ENCODE measurements at places on chromosomes 3 and 15. TPM values are rescaled to one million over a fixed set of nuclear protein-coding genes. Genes with fewer than 3 reads are reported as not detected.

Gene SLC15A2
- total RNA-seq: 0.29 TPM

Gene HRG
- not detected for total RNA-seq

Gene CRYGS
- 4.5 TPM for total RNA-seq

Gene IGSF10
- total RNA-seq: 0.18 TPM

Gene KLHL40
- total RNA-seq: not detected

Gene ARPIN
- 14.8 TPM for total RNA-seq

Gene ZIC1
- total RNA-seq: 0.06 TPM

Gene CRTAP
- total RNA-seq: 171 TPM

Gene BOC
- 4.2 TPM for total RNA-seq

Gene BNIP2
- 142 TPM for total RNA-seq

Gene SLC25A38
- 17.8 TPM for total RNA-seq

DNA sequence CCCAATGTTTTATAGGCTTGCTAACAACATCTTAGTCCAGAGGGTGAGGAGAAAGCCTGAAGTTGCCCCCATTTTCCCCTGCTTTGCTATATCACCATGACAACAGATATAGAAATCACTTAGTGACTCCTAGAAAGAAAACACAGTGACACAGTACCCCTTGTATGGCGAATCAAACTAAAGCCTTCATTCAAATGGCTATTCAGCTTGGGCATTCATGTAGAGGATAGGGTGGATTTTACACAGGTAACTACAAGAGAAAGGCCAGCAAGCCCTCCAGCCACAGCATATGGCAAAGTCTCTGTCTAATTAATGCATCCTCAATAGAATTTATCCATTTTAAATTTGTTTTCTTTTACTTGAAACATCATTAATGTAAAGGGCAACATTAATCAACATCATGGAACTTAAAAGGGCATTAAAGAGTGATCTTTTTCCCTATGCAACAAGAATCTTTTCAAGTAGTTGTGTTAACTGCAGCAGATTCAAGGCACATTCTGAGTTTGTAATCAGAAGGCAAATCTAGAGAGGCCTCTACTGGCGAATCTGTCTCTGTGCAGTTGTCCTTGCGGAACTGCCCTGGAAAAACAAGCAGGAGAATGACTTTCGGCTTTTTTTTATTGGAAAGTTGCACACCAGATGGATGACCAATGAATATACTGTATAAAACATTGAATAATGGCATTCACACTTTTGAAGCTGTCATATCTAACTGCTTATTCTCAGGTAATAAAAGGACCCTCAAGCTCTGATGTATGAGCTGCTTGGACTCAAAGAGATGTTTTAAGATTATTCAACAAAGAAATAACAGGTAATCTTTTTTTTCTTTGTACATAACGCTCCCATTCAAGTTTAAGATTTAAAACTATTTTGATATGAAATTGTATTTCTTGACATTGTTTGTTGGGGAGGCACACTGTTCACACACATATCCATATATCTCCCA is 621.7 kb upstream of the AGTR1 start:
- peak; percentile 41 for DNase-seq

DNA sequence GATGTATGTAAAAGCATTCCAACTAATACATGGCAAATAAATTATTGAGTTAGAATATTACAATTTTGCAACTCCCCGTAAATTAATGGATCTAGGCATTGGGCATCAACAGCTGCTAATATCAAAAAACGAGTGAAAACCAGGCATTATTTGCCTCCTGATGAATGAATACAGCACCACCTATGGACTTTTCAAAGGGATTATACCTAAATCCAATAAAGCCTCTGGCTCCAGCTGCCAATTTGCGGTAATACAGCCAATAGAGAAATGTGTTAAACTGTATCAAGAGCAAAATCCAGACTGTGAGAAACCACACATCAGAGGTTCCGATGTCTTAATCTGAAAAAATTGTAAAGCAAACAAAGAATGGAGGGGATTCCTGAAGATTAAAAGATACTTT is 16.3 kb upstream of the A4GNT start:
- DNase-seq: no peak

GRCh38 chr15:89068325-89068784 is 19.9 kb upstream of the ABHD2 start:
- DNase-seq: no peak

GRCh38 chr3:68234076-68234780 is 579.8 kb upstream of the SUCLG2 start:
- DNase-seq: no peak

DNA sequence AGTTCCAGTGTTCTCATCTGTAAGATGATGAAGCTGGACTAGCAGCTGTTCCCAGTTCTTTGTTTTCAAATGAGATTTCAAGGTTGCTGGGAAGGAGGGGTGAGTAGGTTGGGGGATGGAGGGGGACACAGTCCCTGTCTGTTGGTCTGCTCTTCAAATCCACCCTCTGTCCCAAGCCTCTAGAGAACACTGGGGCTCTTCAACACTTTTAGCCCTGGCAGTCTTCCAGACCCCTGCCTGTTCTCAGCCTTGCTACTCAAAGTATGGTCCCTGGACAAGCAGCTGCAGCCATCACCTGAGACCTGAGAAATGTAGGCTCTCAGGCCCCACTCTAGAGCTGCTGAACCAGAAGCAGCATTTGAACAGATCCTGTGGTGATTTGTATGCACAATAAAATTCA is 41.3 kb downstream of the NEK11 start:
- DNase-seq: no peak

DNA sequence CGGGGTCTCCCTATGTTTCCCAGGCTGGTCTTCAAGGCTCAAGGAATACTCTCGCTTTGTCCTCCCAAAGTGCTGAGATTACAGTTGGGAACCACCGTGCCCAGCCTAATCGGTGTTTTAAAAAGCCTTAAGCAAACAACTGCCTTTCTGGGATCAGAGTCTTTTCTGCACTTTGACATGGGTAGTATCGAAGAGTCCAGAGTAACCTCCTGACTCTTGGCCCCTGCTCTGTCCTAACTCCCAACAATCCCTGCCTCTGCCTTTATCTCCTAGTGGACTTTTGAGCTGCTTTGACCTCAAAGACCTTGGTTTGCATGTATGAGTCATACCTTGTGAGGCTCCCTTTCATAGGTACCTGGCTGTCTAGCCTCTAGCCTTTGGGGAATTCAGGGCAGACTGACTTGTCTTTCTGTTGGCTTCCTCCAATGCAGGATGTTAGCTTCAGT is 21.0 kb upstream of the HACD2 start:
- no peak for DNase-seq

DNA sequence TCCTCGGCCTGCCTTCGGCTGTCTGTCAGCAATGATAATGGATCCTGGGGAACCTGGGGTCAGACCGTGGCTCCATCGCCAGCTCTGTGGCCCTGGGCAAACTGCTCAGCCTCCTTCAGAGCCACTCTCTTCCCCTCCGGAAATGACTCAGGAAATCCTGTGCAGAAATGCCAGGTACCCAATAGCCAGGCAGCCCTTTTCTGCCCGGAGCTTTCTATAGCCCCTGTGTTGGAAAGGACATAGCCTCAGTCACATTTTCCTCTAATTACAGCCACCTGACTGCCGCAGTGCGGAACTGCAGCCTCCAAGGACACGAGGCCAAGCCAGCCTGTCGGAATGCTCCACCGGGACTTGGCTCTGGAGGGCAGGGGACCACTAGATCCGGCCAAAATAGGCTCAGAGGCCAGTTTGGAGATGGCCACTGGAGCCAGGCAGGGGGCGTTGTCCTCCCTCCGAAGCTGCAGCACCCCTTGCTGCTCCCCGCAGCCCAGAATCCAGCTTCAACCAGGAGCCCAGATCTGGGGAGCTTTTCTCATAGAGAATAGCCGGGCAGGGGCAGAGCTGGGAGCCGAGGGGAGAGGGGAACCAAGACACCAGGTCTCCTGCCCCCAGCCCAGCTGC is 11.6 kb upstream of the ZXDC start:
- DNase-seq: no peak

DNA sequence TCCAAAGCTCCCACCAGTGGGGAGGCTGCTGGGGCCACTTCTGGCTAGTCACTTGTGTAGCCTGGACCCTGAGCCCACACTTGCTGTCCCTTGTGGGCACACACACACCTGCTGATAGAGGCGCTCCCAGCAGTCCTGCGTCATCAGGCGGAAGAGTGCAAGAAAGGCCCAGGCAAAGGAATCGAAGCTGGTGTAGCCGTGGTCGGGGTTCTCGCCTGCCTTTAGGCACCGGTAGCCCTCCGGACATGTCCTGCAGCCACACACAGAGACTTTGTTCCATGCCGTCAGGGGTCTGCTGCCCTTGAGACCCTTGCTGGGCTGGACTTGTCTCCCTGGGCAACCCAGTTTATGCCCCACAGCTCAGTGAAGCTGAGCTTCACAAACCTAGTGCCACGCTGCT is 42.9 kb downstream of the SCN5A start:
- no peak for DNase-seq

GRCh38 chr15:81235276-81236123 is 38.8 kb downstream of the IL16 start:
- DNase-seq: no peak

DNA sequence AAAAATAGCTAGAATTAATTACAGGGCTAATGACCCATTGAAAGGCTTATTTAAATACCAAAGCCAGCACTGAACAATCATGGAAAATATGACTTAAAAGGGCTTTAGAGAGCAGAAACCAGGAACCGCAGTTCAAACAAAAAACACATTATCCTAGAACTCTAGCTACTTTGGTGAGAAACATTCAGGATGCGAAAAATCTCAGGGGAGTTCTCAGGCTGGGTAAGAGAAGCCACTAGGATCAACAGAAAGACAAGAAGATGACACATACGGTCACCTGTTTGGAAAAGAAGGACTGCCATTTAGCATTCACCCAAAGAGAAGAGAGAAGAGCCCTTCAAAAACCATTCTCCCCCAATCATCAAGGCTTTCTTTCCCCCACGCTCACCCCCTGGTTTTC is 75.6 kb upstream of the ICE2 start:
- no peak for DNase-seq

DNA sequence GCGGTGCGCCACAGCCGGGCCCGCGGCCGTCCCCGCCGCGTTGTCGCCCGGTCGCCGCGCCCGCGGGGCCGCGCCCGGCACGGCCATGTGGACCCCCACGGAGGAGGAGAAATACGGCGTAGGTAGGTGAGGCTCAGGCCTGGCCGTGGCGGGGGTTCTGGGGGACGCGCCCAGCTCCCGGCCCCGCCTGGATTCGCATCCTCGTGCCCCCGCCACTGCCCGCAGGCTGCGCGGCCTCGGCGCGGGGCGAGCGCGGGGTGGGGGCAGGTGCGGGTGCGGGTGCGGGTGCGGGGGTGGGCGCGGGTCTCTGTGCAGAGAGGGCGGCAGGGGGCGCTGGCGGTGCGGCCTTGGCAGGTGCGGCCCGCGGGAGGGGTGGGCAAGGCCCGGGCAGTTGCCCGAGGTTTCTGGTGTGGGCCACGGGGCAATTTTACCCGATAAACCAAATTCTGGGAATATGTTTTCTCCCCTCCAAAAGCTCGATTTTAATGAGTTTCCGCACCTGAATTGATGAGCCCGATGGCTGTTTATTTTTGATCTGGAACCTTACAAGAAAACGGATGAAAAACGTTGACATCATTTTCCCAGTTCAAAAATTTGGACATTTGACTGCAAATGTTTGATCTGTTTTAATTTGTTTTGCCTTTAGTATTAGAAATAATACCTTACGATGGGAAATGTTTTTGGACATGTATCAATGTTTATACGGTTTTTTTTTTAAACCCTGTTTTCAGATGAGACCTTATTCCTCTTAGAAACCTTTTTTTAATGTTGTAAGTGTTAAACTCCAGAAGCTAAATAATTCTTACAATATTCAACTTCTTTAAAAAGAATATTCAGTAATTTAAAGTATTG is 678 bp downstream of the DOCK3 start:
- DNase-seq: no peak

DNA sequence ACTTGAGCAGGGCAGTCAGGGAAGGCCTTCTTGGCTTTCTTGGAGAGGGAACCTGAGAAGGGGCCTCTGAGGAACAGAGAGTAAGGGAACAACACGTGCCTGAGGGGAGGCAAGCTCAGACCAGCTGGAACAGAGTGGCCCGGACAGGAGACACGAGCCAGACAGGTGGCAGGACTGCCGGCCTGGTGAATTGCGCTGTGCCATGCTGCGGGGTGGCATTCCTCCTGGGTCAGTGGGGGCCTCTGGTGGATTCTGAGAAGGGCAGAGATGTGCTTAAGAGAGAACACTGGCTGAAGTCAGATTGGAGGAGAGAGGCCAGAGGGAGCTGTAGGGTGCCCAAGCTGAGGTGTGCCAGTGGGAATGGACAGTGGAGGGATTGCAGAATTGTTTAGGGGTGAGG is 4.9 kb downstream of the CHAC1 start:
- DNase-seq: no peak

DNA sequence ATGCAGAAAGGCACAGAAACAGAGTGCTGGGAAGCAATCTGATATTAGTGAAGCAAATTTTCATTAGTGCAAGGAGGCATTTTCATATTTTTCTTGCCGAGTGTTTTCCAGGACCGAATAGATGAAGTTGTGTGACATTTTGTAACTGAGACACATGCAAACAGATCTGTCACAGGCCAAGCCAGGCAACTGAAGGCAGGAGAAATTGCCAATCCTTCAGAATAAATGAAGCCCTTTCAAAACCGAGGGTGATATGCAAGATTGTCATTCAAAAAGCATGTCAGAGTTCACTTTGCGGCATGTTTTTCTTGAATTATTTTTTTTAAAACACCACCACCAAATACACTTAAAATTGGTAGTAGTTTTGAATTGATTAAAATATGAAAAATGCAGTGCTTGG is 6.2 kb downstream of the LMOD3 start:
- DNase-seq: no peak

DNA sequence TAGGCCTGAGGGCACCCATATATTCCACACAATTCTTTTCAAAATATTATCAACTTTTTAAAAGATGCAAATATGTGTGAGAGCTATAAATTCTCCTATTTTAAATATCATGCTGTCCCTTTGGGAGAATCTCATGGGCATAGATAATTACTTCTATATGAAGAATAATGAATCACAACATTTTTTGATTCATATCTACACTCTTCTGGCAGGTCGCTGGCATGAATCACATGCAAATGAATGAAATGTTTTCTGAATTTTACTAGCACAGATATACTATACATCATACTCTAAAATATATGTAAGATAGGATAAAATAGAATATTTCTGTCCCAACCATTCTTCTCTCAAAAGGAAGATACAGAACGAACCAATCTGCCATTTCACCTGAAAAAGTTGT is 277.7 kb upstream of the KCNH8 start:
- no peak for DNase-seq

DNA sequence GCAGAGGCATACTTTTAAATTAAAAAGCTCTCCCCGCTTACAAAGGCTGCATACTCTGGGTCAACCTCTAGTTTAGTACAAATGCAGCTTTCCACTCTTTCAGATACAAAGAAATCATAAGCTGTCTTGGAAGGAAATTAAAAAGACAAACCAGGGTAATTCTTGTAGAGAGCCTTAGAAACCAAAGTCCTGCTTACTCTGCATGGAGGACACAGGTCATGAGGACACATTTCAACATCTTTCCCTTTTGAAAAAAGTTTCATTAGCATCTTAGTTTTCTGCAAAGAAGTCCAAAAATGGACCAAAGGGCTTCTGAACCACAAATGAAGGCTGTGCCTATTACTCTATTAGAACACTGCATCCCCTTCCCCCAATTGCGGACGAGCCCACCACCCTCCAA is 50.5 kb upstream of the WNT5A start:
- no peak for DNase-seq

GRCh38 chr15:80596521-80596976 is 98.6 kb upstream of the ABHD17C start:
- no peak for DNase-seq

GRCh38 chr3:71125738-71126137 is 457.8 kb downstream of the FOXP1 start:
- DNase-seq: no peak

Measured in glomerular endothelial cell (primary cell).